ENCODE measurements at places on chromosomes 12 and 14.

GRCh38 chr12:32618115-32618514, 61.0 kb upstream of the DNM1L start:
- no peak for DNase-seq

DNA sequence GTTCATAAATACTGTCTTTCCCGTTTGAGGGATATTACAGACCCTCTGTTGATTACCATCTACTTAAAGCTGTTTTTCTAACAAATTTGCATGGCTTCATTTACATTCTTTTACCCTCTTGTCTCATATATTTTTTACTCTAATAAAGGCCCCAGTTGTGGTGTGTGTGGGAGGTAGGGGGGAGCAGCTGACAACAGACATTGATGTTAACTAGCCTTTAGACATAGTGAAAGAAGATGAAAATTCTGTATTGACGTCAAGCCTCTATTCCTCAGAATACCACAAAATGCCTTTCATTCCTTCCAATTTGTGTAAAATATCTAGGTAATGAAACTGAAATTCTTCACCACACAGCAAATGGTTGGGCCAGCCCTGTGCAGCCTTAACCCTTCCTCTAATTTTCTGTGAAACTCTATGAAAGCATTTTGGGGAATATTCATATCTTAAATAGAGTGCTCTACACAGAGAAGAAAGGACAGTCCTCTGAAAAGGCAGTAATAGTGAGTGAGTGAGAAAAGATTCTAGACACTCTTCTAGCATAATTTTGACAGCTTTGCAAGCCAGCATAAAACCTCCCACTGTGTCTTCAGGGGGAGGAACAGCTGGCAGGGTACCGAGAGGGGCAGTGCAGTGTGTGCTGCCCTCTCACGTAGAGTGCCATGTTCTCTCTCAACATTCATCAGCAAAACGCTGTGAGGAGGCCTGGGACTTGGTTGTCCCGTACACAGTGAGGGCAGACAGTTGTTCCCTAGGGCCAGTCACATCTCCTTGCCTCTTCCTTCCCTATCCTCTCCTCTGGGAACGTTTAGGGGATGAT, 20.1 kb upstream of the CERS5 start:
- DNase-seq = no peak

- no peak for DNase-seq
These were observed 72.9 kb upstream of the DDX11 start for GRCh38 chr12:31000751-31001150.

- peak; percentile 64 for DNase-seq
These were observed 15.4 kb upstream of the TMEM120B start for GRCh38 chr12:121697093-121697698.

DNA sequence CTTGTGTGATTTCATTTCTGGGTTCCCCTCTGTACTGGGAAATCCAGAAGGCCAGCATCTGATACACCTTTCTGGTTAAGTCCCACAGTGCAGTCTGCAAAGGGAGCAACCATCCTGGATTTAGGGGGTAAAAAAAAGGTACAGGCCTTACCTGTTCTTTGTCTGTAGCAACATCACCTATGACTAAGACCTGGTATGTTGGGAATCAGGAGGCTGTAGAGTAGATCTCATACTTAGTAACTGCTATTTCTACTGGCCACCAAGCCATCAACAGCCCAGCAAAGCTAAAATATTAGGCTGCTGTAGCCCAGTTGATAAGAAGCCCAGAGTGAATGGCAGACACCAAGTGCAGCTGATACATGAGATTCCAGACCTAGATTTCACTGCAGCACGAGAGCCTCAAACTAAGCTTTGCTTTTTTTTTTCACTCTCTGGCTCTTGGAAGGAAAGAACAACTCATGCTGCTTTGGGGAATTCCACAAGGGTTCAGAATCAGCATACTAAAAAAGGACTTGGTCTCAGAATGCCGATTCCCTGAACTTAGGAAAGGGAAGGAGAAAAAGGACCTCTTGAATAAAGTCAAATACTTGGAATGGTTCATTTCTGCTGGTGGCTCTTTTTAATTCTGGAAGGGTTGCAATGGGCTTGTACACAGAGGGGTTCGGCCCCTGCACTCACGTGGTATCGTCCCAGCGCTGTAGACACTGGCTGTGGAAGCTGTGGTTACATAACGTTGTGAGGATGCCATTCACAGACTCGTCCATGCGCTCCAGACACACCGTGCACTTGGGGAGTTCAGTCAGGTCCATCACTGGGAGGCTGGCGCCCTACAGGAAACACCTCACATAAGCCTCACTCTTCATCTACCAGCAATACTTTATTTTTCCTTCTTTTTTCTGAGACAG, 20.5 kb downstream of the BRAP start:
- no peak for DNase-seq

DNA sequence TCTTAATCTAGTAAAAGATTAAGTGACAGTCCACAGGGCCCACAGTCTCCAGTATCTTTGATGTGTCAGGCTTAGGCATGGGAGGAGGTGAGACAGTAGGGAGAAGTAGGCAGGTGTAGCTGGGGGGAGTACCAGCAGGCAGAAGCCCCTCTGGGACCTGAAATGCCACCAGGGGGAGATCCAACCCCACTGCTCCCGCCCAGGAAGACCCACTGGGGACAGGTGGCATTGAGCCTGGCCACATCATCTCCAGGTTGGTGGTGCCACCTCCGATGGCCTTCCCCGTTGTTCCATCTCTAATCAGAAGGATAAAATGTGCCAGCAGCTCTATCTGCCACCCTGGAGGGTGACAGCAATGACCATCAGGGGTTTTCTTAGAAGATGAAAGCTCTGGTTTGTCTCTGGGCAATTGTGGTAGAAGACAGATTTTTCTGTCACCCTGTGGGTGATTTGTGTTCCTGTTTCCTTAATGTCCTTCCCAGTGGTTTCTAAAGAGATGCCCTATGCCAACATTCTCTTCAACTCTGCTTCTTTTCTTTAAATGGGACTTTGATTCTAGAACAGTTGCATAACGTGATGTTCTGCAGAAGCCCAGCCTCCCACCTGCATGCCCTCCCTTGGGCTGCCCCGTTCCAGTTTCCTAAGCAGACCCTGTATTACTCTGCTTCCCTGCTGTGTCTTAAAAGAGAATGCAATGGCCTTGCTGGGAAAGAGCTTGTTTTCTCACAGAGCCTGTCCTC, 12.3 kb upstream of the SERPINA12 start:
- DNase-seq = no peak

DNA sequence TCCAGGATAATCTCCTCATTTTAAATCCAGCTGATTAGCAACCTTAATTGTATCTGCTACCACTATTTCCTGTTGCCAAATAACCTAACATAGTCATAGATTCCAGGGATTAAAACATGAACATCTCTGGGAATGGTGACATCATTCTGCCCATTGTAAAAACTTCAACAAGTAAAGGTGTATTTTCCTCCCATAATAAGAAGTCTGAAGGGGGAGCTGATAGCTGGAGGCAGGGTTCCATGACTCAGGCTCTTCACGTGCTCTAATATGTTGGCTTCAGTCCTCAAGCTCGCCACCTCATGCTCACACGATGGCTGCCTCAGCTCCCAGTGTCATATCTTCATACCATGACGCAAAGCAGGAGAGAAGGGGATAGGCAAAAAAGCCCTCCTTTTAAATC, 172.0 kb upstream of the VASH1 start:
- no peak for DNase-seq

GRCh38 chr12:58138424-58138823, 197.1 kb downstream of the ATP23 start:
- no peak for DNase-seq

DNA sequence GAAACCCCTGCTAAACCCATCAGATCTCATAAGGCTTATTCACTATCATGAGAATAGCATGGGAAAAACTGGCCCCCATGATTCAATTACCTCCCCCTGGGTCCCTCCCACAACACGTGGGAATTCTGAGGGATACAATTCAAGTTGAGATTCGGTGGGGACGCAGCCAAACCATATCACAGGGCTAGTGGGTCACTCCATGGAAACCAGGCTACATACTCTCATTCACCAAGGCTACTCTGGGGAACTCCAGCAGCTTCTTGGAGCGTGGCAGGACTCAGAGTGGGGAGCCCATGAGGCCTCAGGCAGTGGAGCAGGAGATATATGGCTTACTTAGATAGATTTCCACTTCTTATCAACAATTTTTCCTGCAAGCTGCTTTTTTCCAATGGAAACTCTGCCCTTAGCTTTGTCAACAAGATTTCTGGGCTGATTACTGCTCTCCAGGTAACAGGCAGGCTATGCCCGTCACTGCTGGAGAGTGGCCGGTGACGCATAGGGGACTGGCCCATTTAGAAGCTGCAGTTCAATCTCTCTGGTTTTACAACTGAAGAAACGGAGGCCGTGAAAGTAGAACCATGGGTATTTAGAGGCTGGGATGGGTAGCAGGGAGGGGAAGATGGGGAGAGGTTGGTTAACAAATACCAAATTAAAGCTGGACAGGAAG, 16.5 kb downstream of the VDR start:
- no peak for DNase-seq

GRCh38 chr12:6745741-6746525, 7.0 kb downstream of the MLF2 start:
- no peak for DNase-seq

GRCh38 chr14:34355584-34356263, 106.3 kb downstream of the SPTSSA start:
- DNase-seq = no peak

DNA sequence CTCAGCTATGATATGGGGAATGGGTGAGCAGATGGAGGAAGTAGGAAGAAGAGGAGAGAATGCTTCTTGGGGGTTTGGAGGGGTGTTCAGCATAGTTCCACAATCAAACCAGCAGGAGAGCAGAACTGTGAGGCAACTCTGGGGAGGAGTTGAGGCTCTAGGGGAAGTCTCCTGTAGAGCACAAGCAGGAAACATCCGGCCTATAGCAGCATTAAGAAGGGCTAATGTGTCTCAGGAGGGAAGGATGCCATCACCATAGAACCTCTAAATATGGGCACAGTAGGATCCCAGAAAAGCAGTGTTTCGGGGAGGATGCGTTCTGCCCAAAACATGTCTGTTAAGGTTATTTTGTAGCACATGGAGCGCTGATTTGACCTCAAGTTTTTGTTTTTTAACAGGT, 8.4 kb upstream of the SALL2 start:
- DNase-seq = no peak

DNA sequence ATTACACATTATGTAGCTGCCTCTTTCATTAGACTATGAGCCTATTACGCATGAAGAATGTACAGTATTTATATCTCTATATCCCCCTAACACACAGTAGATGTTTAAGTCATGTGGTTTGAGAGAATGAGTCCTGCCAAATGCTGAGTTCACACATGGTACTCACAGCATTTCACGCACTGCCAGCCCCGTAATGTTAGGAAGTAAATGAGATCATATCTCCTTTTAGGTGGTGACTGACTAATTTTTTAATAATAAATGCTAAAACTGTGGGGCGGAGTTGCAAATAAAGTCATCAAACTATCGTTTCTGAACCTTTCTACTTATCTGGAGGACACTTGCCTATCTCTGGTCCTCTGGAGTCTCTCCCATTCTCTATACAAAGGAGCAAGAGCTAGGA, 343.8 kb downstream of the ADAMTS20 start:
- DNase-seq = no peak

DNA sequence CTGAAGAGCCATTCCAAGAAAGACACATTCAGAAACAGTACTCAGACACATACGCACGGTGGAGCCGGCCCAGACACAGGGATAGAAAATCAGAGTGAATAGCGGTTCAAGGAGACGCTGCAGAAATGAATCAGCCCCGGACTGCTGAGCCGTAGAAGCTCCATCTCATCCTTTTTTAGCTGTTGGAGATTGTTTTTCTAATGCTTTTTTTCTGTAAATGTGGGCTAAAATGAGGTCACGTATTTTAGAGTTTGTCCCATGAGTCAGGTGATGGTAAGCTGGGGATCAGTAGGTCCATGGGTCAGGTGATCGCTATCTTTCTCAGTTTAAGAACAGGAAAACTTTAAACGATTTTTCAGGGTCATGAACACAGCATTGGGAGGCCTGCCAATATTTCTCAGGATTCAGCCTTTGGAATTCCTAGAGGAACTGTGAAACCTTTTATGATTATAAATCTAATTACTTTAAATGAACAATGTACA, 202.4 kb downstream of the ITPR2 start:
- DNase-seq = no peak

GRCh38 chr12:4421590-4422031, 24.0 kb downstream of the FGF6 start:
- DNase-seq = peak; percentile 47

GRCh38 chr14:24243336-24243836, 963 bp upstream of the TINF2 start:
- no peak for DNase-seq

DNA sequence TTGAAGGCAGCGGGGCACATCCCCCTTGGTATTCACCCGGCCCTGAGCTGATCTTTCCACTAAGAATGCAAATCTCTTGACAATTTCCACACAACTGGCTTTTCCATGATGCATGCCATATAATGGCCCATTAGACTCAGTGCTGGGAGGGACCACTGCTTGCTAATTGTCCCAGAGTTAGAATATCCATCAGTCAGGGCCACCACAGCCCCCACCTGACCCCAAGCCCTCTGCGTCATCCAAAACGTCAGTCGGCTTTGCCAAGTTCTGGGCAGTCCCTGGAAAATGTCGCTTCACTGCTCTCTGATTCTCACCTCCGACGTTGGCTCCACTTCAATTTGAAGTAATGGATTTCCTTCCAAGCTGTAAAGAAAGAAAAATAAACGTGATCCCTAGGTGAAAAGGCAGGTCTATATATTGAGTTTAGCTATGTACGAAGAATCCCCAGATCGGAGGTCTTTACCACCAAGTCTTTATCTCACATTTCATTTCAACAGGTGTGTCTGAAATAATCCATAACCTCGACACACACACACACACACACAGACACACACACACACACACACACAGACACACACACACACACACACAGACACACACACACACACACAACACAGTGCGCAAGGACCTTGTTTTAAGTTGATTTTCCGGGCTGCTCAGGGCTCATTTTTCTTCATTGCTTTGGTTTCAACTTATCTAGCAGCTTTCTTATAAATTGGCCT, 165.5 kb upstream of the NOS1 start:
- no peak for DNase-seq

DNA sequence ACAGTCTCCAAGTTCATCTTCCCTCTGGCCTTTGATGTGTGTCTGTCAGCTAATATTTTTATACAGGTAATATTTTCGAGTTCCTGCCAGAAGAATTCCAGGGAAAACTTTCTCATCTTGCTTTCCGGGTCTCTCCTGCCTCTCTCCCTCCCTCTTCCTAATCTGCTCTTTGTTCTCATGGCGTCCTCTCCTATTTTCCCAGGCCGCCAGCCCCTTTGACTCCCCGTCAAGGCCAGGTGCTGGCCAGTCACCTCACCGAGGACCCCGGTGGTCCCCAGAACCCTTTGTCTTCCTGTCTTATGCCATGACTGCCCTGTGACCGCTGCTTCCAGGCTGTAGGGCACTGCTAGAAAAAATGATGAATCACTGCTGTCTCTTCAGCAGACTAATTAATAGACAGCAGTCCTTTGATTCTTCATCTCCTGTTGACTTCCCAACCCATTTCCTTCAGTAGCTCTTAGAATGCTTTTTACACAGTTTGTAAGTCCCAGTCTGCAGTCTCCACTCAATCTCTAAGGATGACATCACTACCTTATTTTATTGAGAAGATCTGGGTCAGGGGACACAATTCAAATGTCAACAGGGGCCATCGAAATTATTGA, 40.7 kb downstream of the PPFIBP1 start:
- peak; percentile 47 for DNase-seq

- DNase-seq = no peak
These were observed 455.6 kb downstream of the CCDC91 start for GRCh38 chr12:28645891-28646290.

GRCh38 chr14:20680363-20680762, 4.0 kb upstream of the RNASE4 start:
- DNase-seq = no peak

All from SK-N-DZ (cell line).